CD8-positive, alpha-beta T cell (primary cell): ENCODE measurements at places on chromosomes 16 and 17. TPM values are rescaled to one million over a fixed set of nuclear protein-coding genes. Genes with fewer than 3 reads are reported as not detected.

Gene WFIKKN2
- not detected for total RNA-seq

Gene EZH1
- total RNA-seq: 59.2 TPM

Gene LRRC36
- not detected for total RNA-seq

Gene CCDC200
- not detected for total RNA-seq

Gene IKZF3
- total RNA-seq: 57.3 TPM

Gene TPPP3
- total RNA-seq: not detected

Gene CAPNS2
- not detected for total RNA-seq

Gene GRIN2C
- total RNA-seq: not detected

Gene C16orf96
- 0.27 TPM for total RNA-seq

Gene C17orf100
- total RNA-seq: 0.73 TPM

Gene PLXDC1
- total RNA-seq: 66.5 TPM
